ENCODE measurements at places on chromosomes 12 and 14.
A peak's percentile ranks its signal among the peaks of the same experiment; 100 is the strongest.

GRCh38 chr12:103930787-103931735 is 851 bp downstream of the HSP90B1 start:
- DNase-seq: no peak

DNA sequence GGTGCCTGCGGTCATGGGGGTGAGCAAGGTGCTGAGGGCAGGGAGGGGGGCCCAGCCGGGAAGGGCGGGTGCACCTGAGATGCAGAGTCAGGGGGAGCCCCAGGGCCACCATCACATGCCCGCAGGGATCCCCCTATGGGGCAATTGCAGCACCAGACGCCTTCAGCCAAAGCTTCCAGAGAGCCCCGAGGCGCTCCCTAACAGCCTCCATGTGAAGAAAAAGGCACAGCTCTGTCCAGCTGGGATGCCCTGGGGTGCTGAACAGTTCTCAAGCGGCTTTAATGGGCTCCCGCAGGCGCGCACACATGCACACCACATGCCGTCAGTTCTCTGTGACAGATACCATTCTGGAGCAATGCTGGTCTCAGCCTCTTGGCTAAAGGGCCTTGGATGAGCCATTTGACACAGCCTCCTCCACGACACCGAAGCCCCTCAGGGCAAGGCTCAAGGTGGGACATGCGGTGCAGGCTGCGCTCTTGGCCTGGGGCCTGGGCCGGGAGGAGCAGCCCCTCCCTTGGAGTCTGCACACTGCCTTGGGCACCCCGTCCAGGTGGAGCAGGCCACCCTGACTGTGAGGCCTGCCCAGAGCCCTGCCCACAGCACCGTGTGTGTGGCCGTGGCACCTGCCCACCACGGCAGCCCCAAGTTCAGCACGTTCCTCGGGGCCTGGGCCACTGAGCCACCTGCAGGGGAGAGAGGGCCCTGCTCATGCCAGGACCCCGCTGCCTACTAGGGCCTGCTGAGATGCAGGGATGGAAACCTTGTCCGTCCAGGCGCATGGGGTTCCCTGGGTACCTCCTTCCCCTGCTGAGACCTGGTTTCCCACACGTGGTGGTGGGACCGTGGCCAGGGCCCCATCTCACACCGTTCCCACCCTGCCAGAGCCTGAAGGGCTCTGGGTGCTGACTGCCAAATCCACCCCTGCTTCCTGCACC is 7.7 kb downstream of the XRCC3 start:
- DNase-seq: no peak

- DNase-seq: no peak
Measured at GRCh38 chr14:66398437-66398836, 87.7 kb upstream of the CCDC196 start.

DNA sequence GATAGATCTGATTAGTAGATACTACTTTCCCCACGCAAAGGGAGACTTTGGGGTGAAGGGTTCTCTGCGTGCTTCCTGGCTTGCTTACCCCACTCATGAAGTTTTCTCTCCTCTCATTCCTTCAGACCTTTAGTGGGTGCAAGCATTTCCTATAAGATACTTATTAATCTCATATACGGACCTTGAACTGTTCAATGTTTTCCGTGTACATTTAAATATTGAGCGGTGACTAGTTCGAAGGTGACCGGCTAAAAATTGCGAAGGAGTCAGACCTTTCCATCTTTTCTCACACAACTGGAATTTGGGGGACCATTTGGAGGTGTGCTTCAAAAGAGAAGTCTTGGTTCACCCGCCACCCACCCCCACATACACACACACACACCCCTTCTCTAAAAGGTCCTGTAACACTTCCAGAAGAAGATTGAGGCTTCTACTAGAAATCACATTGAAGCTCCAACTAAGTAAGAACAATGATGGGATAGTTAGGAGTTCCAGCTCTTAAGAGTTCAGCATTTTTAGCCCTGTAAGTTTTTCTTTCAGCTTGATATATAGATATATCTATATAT is 6.1 kb upstream of the FOXG1 start:
- DNase-seq: no peak

- DNase-seq: no peak
Measured at GRCh38 chr14:67584978-67585377, 15.1 kb downstream of the PIGH start.

DNA sequence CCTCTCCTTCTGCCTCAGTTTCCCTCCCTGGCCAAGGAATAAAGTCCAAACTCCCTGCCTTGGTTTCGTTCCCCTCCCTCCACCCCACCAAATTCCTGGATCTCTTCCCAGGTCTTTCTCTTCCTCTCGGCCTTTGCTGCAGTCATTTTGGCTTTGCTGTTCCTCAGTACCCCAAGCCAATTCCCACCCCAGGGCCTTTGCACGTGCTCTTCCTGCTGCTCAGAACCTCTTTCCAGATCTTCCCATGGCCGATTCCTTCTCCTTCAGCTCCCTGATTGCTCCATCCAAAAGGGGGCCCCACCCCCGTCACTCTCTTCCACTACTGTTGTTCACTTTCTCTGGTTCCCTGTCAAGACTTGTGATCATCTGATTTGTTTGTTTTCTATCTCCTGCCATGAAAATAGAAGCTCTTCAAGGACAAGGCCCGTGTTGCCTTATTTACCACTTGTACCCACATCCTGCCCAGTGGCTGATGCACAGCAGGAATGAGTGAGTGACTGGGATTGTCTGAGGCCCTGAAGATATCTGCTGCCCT is 3.1 kb downstream of the HNF1A start:
- DNase-seq: no peak

- DNase-seq: peak; percentile 18
Measured at GRCh38 chr12:52321418-52321817, 220 bp upstream of the KRT83 start.

GRCh38 chr12:1130571-1130970 is 139.5 kb downstream of the ERC1 start:
- DNase-seq: no peak

DNA sequence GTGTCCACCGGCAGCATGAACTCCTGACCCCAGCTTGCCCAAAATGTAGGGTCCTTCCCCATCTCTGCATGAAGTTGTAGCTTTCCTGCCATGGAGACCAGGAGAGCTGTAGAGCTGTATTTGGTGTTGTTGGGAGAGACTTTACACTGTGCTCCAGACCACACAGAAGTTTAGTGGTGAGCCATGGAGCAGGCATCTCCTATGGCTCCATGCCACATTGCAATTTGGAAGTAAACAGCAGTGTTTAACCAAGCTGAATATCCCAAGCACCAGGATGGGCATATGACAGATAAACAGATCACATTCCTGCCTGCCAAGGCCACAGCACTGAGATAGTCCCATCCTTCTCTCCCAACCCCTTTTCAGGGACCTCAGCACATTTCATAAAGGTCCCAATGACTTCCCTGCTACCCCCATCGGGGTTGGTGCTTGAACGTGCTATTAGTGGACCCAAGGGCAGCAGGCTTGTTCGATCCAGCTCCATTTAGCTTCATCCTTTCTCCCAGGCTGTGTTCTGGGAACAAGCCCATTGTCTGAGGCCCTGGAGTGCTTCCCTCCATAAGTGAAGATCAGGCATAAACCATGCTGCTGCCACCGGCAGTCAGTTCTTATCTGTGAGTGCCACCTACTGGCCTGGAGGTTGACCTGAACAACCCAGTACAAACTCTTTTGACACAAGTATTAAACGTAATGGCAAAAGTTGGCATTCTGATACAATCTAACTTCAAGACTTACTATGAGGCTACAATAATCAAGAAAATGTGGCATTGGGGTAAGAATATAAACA is 172.3 kb upstream of the ATXN7L3B start:
- peak; percentile 36 for DNase-seq

Measured in midbrain (tissue), 1 donor.